ENCODE measurements at places on chromosomes 2 and 18. TPM values are rescaled to one million over a fixed set of nuclear protein-coding genes. Genes with fewer than 3 reads are reported as not detected.

The REG3A gene
- polyA plus RNA-seq: 0.41 TPM

DNA sequence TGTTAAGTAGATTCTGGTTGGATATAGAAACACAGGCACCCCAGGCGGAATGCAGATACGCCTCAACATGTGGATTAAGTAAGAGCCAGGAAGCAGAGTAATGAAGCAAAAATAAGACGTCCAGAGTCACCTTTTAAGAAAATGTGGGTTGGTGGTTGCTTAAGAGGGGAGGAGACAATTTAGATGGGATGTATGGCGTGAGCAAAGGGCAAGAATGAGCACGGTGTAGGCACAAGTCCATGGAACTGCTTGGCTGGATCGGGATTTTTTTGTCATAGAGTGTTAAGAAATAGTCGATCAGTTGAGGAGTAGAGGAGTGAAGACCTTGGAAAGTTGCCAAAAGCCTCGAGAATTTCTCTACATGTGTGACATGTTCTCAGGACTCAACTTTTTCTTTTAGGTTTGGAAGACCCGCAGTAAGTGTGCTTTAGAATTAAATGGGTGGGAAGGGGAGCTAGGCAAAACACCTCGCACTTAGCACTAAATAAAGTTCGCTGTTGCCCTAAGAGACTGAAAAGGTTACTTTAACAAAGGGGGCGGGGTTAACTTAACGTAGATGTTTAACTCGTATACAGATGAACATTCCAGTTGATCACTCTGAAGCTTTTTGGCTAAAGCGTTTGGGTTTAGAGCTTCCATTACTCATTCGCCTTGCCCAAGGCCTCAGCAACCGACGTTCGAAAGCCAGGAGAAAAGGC is 716 bp upstream of the SLC39A10 start:
- no peak for DNase-seq

DNA sequence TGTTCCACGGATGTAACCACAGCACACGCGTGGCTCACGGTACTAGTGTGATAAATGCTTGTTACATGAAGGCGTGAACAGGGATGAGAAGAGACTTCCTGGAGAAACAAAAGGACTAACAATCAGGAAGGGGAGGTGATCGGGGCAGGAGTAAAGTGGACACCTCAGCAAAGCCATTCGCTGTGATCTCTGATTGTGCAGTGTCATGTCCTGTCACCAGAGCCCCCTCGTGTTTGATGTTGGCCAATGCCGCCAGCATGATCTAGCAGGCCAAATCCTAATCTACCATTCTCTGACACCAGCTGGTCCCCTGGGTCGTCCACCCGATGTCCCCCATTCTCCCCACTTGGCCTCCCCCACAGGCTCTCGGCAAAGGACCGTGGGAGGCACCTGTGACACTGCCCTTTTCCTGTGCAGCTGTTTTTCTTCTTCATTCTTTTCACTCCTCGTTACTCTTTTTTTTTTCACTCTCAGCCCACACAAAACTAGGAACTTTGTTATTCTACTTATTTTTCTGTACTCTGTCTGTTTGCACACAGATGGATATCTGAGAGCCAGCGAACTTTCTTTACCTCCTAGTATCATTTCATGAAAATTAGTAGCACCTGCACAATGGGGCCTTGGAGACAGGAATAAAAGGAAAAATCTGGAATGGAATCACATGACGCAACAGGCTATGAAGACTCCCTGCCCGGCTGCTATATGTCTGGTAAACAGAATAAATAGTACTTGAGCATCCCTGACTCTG is 146.8 kb downstream of the TGIF1 start:
- DNase-seq: peak; percentile 59

DNA sequence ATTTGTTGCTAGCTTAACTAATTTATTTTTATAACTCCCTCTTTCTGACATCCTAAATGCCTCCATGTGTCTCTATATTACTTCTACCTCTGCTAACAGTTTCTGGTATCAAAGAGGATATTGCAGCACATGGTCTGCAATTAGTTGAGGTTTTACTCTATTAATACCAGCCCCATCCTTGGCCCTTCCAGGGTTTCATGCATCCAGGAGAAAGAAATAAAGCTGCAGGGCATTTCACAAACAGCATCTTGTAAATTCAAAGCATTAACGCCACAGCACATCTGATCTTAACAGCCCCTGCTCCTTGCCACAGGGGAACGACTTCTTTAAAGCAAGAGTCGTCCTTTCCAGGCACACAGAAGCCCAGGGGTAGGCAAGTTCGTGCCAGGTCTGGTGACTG is 258.9 kb downstream of the ICOS start:
- DNase-seq: no peak

DNA sequence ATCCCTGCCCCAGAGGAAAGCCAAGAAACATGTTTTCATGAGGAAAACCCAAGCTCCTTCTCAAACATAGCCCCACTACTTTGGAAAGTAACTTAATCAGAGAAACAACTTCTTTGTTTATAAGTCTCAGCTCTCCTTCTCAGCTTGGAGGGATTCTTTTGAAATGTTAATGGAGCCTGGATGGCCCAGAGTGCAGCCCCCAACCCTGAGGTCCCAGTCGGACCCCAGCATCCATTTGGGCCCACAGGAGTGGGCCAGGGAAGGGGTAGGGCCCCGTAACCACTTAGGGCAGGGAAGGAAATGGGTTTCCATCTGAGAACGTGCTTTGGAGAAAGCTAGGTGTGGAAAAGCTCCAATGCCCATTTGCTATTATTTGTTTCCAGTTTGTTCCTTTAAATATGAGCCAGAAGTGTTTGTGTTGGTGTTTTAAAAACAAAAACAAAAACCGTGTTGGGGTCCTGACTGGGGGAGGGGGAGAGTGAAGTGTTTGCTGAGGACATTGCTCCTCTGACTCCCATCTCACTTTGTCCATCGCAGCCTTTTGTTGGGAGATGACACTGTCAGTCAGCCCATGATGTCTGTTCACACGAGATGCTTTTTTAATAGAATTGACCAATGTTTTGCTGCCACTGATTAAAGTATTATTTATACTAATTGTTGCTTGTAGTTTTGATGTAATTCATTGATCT is 1.6 kb upstream of the HOXD3 start:
- no peak for DNase-seq

DNA sequence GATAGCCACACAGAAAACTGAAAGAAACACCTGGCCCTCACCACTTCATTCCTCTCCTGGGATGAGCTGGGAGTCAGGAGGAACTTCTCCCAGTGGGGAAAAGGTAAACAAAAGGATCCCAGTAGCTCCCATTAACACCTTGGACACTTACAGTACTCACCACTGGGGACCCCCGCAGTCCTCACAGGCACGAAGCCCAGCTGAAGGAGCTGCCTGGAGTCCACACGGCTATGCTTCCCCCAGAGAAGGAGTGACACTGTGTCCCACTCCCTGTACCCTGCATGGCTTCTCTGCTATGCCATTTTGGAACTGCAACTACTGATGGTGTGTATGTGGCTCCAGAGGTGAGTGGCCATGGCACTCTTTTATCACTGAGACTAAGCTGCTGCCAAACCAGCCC is 1565.1 kb downstream of the LRP1B start:
- no peak for DNase-seq

GRCh38 chr2:68237404-68237803 is 14.9 kb downstream of the PPP3R1 start:
- DNase-seq: no peak

GRCh38 chr2:207201416-207201815 is 35.7 kb upstream of the KLF7 start:
- no peak for DNase-seq

The EHD3 gene
- polyA plus RNA-seq: 7.4 TPM

GRCh38 chr2:112343827-112344585 is 68.6 kb downstream of the ZC3H6 start:
- no peak for DNase-seq

- no peak for DNase-seq
These were observed 137.1 kb downstream of the CBLN2 start for GRCh38 chr18:72407048-72407447.

DNA sequence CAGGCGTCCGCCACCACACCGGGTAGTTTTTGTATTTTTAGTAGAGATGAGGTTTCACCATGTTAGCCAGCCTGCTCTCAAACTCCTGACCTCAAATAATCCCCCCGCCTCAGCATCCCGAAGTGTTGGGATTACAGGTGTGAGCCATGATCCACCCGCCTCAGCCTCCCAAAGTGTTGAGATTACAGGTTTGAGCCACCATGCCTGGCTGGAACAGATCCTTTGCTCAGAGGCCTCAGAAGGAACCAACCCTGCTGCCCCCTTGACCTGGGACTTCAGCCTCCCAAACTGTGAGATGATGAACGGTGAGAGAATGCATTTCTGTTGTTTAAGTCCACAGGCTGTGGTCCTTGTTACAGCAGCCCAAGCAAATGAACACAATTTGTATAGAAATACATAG is 67.0 kb downstream of the NCAPH start:
- no peak for DNase-seq

The FEV gene
- not detected for polyA plus RNA-seq

- no peak for DNase-seq
These were observed 245.5 kb downstream of the MYCN start for GRCh38 chr2:16185801-16186272.

DNA sequence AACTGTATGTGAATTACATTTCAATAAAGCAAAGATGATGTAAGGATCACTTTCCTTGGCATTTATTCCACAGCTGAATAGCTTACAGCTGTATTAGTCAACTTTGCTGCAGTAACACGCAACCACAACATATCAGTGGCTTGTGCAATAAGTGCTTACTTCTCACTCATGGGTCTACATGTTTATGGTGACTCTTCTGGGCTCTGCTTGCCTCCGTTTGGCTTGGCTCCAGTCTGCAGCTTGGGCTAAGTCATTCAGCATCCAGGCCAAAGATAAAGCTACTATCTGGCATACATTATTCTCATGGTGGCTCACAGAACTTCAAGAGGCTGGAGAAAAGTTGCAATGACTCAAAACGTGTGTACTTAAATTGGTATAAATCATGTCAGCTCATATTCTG is 355.0 kb downstream of the RNF144A start:
- no peak for DNase-seq

The ZNF521 gene
- polyA plus RNA-seq: 7.2 TPM

DNA sequence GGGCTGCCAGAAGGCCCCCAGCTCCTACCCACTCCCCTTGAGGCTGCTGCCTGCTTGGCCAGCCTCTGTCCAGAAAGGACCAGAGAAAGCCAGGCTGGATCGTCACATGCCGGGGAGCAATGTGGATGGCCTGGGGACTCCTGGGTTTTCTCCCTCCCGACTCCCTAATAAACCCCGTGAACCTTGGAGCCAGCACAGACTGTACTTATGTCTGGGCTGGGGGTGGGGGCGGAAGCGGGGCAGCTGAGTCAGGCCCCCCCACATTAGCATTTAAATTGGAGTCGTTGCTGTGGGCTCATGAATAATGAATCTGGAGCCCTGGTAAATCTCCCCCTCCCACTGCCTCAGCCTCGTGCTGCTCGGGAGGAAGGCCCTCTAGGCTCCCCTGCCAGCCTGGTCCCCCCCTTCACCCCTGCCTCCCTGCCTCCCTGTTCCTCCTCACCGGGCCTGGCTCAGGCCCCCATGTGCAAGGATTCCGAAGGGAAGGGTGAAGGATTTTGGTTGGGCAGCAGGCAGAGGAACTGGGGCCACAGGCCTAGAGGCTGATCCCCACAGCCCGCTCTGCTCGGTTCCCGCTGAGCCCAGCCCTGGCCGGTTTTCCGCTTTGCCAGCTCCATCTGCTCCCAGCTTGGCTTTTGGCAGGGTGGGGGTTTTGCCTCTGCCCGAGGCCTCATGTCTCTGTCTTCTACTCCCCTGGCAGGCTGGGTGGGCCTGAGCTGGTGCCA is 7.3 kb upstream of the ASIC4 start:
- peak; percentile 42 for DNase-seq

The GAL3ST2 gene
- 0.09 TPM for polyA plus RNA-seq

The BMP10 gene
- 153 TPM for polyA plus RNA-seq

The PID1 gene
- polyA plus RNA-seq: 9.1 TPM

GRCh38 chr18:79614211-79614955 is 65.2 kb upstream of the CTDP1 start:
- no peak for DNase-seq

The CCDC74B gene
- polyA plus RNA-seq: 1.9 TPM
